ENCODE measurements at places on chromosomes 2 and 18.

DNA sequence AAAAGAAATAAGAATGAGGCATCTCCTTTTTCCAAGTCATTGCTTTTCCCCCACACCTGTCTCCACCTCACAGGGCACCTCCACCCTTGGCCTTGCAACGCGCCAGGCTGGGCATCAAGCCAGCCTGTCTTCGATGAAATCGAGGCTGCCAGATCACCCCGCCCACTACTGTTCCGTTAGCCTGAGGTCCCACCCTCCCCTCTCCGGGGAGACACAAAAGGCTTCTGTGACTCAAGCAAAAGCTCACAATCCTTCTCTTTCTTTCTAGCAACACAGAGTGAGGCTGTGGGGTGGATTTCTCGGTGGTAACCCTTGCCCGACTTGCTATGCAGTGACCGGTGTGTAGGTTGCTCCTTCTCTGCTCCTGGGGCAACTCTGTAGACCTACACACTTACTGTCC is 9.9 kb downstream of the TNP1 start:
- peak; percentile 6 for DNase-seq

- no peak for DNase-seq
Measured at GRCh38 chr2:186984966-186985365, 136.0 kb upstream of the ZSWIM2 start.

DNA sequence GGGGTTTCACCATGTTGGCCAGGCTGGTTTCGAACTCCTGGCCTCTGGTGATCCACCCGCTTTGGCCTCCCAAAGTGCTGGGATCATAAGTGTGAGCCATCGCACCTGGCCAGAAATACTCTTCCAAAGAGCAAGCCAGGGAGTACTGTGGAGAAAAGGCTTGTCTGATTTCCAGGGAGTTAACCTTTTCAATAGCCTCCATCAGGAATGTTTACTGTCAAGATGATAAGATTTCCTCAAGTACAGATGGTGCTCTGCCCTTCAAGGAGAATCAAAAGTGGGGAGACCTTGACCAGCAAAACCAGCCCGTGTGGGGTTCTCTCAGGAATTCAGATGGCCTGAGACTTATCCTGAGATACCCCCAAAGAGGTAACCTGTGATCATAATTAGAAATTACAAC is 237.2 kb downstream of the PRKCE start:
- no peak for DNase-seq

DNA sequence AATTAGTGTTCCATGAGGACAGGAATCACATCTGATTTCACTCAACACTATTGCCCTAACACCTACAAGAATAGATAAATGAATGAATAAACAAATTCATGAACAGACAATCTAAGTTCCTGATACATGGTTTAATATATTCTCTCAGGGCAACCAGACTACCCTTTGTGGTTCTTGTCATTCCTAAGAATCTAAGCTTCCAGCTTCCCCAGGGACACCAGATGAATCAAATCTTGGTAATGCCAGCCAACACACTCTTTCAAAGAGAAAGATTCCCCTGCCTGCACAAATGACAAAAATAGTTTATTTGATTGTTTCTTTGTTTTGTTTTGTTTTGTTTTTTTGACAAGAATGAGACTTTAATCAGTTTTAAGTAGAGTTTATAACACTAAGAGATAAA is 237.5 kb upstream of the CHAC2 start:
- no peak for DNase-seq

DNA sequence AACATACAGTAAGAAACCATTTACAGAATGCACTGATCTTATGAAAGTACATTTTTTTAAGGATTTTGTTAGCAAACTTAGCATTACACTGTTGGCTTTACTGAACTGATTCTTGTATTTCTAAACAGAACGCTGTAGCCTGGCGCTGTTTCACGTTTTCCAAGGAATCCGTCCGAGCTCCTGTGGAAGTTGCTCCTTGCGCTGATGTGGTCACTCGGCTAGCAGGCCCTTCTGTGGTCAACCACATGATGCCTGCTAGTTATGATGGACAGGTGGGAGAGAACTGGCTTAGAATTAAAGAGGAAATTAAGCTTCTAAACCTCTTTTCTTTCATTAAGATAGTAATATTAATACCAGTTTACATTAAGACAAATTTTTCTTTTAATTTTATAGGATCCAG is 76.8 kb downstream of the CEP192 start:
- no peak for DNase-seq

DNA sequence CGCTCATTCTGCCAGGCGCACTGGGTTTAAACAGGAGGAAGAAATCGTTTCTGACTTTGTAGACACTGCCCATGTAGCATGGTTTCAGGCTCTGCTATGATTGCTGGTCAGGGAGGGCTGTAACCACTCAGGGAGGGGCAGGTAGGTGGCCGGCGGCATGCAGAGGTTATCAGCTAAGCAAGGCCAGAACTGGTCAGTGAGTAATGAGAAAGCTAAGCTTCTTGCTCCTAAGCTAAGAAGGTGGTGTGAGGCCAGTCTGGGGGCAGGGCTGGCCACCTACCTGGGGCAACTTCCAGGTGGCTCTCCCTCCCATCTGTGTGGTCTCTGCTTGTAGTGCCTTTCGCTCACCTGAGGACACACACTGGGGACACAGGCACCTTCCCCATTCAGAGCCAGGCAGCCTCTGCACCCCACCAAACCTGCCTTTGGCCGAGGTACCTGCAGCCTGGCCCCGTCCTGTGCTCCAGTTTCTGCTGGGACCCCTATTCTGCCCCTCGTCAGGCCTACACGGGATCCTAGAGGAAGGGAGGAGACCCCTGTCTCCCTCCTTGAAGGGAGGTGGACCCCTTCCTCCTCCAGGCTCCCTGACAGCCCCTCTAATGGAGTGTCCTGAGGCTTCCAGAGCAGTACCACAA is 195.9 kb downstream of the SEPTIN10 start:
- DNase-seq: no peak

GRCh38 chr2:28163028-28163427 is 229.6 kb upstream of the FOSL2 start:
- no peak for DNase-seq

DNA sequence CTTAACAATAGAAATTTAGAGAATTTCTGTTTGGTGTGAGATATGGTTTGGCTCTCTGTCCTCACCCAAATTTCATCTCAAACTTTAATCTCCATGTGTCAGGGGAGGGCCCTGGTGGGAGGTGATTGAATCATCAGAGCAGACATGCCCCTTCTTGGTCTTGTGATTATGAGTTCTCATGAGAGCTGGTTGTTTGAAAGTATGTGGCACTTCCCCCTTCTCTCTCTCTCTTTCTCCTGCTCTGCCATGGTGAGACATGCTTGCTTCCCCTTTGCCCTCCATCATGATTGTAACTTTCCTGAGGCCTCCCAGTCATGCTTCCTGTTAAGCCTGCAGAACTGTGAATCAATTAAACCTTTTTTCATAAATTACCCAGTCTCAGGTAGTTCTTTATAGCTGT is 524.7 kb upstream of the ACVR2A start:
- no peak for DNase-seq

GRCh38 chr18:75053028-75053629 is 155.8 kb downstream of the PTGR3 start:
- no peak for DNase-seq

DNA sequence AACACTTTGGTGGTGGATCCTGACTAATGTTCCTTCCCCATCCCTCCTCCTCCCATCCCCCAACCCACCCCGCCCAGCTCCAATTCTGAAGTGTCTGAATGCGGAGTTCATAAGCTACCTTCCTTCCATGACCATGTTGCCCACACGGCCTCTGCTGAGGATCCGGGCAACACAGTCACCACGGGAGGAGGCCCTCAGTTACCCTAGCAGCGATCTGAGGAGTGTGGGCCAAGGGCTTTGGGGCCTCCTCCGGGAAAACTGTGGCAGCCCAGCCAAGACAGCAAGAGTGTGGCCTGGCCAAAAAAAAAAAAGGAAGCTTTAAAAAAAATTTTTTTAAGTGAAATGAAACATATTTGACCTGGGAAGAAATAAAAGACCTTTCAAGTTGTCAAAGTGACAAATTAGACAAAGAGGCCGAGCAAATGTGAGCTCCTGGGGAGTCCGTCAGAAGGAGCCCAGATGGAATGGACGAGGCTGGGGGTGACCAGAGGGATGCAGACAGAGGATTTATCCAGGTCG is 169.0 kb upstream of the PKDCC start:
- DNase-seq: no peak

GRCh38 chr18:58144671-58145285 is 100.8 kb downstream of the NEDD4L start:
- DNase-seq: no peak

GRCh38 chr2:12036640-12036983 is 290.2 kb downstream of the LPIN1 start:
- DNase-seq: no peak

- DNase-seq: no peak
Measured at GRCh38 chr18:39051013-39051412, 1485.4 kb upstream of the CELF4 start.

DNA sequence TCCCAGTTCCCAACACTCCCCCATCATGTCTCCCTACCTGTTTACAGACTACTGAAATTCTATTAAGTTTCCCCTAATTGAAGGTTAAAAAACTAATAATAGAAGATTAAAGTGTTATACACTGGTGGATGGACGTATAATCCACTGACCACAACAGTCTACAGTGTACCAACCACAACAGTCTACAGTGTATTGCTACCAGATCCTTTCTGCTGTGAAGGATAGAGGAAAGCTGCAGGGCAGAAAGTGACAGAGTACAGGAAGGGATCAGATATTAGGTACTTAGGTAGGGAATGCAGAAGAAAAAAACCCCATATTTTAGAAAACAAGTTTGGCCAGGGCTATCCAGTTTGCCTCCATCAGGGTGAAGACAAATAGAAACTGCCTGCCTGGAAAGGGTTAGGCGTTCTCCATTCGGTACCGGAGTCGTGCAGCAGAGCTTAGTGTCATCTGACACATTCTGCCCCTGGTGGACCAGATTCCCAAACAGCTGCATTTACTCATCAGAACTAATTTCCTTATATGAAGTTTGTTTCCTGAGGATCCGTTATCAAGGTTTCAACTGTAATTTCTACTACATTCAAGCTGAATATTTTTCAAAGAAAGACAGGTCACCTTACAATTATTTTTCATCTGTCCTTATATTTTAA is 49.9 kb downstream of the KLF7 start:
- no peak for DNase-seq

DNA sequence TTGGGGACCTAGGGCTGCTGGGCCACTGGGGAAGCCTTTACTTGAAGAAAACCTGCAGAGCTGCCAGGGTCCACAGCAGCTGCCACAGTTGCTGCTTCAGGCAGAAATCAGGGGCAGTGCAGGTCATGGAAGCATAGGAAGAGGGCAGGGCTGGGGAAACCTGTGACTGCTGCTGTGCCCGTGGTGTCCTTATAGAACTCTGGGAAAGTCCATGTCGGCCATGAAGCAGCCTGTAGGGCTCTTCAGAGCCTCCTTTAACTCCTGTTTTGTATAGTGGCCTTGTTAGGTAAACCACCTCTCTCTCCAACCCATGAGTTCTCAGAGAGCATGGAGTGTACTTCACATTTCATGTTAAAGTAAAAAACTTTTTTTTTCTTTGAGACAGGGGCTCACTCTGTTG is 62.1 kb downstream of the SMAD4 start:
- no peak for DNase-seq

DNA sequence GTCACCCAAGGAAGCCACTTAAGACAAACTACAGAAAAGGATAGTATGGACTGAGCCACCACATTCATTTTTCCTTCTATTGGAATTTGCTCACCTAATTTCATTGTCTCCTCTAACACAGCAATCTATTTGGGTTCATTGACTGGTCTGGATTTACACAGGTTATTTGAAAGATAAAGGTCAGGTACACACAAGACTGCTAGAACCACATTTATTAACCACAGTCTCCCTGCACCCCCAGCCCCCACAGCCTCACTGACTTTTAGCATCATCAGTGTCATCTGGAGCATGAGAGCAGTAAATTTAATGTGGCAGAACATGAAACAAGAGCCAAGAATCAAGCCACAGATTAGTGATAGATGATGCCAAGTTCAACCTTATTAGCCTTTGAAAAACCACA is 226.9 kb upstream of the GYPC start:
- DNase-seq: no peak

DNA sequence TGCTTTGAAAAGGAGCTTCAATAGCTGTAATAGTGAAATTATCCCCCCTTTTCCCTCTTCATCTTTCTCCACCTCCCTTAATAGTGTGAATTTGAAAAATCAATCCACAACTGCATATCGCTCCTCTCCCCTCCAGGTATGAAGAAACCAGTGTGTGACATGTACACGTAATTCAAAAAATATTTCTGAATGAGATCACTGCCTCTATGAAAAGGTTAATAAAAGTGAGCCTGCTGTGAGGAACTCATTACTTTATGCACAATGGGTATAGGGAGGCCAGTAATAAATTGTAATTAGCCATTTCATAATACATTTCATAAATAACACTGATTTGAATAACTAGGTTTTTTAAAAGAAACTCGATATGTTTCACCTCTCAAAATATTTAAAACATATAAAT is 209.0 kb upstream of the KYNU start:
- no peak for DNase-seq
